Stimulated activated CD8-positive, alpha-beta memory T cell treated with anti-CD3 and anti-CD28 coated beads, Interleukin-2, amount 100 ng/mL, for 1 hour (primary cell): ENCODE measurements at places on chromosomes 4 and X.

DNA sequence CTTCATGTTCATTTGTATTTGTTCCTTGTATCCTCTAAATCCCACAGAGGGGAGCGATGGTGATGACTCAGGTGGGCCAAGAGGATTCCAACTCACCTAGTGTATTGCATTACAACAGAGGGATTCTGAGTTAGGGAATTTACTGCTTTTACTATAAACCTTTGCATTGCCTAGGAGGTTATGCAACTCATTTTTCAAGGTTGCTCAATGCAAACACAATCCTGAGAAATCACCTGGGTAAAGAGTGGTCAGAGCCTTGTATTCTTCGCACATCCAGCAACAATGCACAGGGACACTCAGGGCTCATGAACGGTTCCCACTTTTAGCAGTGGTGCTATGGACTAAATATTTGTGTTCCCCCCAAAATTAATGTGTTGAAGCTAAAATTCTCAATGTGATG lies 28.6 kb upstream of the LSM6 start:
- DNase-seq, result no peak

DNA sequence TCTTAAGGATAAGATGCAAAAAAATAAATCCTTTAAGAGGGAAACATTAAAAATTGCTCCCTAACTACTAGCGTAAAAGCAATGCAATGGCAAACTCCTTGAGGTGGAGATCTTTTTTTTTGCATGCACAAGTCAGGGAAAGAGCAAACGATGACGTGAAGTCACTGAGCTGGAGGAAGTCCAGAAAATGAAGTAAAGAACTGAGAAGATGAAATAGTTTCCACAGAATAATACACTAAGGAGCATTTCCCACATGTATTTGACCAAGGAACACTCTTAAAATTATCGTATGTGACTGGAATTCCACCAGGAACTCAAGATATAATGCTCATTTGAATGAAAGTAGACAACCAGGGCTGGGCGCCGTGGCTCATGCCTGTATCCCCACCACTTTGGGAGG lies 21.0 kb upstream of the DOCK11 start:
- no peak for DNase-seq

DNA sequence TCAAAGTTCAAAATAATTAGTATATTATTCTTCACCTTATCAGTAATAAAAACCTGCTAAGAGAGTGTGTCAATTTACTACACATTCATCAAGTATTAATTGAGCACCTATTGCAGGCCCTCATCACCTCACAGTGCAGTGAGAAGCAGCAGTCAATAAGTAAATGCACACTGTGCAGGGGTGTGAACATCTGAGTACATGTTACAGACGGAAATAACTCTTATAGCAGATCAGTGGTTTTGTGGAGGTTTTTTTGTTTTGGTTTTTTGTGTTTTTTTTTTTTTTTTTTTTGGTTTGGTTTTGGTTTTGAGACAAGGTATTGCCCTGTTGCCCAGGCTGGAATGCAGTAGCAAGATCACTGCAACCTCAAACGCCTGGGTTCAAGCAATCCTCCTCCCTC lies 20.3 kb downstream of the KLF3 start:
- no peak for DNase-seq

- no peak for DNase-seq
These were observed 374.9 kb upstream of the TECRL start for GRCh38 chr4:64784125-64784524.

- no peak for DNase-seq
These were observed 17.1 kb upstream of the PAGE2B start for GRCh38 chrX:55057675-55058249.

DNA sequence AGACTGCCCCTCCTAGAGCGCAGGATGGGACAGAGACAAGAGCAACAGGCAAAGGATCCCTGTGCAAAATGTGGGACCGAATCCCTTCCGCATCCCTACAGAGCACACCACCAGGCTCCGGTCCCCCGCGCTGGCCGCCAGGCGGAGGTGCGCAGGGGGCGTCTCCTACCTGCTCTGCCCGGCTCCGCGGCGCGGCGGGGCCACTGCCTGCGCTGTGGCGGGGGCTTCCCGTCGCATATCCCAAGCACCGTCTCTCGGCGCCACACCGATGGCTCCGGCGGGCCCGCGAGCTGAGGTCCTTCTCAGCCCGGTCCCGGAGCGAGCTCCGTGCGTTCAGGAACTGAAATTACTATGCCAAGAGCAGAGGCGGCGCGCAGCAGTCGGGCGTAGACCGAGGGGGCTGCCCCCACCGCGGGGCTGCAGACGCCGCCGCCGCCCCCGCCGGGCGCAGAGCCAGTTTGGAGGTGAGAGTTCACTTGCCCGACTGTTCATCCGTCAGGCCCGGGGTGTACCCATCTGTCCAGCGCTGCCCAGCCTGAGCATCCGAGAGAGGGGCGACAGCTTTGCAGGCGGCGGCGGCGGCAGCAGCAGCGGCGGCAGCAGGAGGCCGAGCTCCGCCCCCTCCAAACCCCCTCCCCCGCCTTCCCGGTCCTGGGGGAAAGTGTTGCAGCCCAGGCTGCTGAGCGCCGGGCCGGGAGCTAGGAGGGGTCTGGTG lies at the start of gene GPRIN3:
Gene GPRIN3, minus strand, starts transcription at position 355 of the 715 bp plus-strand sequence. CDS start 57,690 bp downstream, outside the sequence.
- no peak for DNase-seq

GRCh38 chrX:7247346-7247745 lies 99.4 kb upstream of the PUDP start:
- no peak for DNase-seq

GRCh38 chrX:152220606-152221005 lies 82.2 kb upstream of the MAGEA10 start:
- DNase-seq, result no peak

GRCh38 chr4:38323141-38323641 lies 340.8 kb upstream of the KLF3 start:
- no peak for DNase-seq

DNA sequence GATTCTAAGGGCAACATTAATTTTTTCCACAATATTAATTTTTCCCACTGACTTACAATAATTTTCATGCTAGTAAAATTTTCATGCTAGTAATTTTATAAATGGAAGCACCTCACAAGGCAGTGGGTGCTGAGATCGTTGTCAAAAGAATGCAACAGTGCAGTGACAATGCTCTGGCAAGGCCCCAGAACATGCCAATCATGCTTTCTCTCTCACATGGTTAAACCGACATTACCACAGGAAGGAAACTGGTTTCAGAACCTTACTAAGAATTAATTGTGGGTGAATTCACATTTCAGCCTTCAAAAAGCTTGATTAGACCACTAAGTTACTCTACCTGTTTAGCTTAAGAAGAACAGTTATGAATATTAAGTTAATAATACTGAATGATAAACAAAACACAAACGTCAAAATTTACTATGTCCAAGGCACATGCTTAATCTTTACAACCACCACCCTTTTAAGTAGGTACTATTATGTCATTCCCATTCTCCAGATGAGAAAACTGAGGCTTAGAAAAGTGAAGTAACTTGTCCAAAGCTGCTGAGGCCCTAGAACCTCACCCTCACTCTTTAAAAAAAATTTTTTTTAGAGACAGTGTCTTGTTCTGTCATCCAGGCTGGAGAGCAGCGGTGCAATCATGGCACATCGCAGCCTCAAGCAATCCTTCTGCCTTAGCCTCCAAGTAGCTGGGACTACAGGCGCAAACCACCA lies 10.0 kb upstream of the OPHN1 start:
- no peak for DNase-seq

- DNase-seq, result no peak
These were observed 280.0 kb upstream of the RASGEF1B start for GRCh38 chr4:81751531-81752289.

DNA sequence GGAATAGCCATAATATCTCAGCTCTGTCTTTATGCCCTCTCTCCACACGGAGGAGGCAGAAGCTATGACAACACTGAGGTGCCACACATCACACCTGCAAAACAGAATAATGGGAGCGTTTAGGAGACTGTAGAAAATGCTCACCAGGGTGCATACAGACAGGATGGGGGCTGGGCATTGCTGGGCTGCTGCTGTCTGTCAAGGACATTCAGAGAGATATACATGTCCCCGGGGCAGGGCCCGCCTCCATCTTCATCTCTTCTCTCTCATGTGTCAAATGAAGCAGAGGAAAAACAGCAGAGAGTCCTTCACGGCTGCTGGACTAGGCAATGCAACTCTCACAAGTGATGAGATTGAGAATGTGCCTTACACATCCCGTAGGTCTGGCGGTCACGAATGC lies 65.3 kb upstream of the DHRSX start:
- no peak for DNase-seq

- DNase-seq, result no peak
These were observed 107.0 kb upstream of the OTUD4 start for GRCh38 chr4:145287351-145287750.

DNA sequence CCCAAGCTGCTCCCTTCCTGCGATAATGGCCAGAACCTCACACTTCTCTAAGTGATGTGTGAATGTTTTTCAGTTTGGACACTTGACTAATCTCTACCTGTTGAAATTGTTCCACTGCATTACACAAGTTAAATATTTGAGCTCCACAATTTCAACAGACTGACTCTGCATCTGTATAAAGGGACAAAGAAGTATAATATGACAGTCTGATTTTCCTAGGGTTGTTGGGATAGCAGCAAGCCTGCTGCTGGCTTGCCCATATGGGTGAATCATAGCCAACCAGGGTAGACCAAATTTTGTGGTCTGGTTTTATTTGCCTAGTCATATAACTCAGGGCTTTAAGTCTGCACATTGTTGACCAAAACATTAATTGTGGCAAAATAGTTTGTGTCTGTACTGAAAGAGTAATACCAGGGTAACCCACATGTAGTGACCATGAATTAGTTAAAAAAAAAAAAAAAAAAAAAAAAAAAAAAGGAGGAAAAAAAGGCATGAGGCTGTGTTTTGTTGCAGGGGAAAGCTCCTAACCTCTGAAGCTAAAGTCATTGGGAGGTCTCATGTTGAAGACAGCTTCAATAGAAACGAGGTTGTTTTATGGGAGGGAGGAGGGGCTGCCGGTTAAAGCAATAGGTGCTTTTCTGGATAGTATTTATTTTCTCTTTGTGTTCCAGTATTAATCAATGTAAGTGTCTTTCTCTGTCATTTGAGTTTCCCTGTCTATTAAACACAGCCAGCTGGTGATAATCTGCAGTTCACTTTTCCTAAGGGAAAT lies 534.2 kb downstream of the RAB28 start:
- DNase-seq, result no peak

DNA sequence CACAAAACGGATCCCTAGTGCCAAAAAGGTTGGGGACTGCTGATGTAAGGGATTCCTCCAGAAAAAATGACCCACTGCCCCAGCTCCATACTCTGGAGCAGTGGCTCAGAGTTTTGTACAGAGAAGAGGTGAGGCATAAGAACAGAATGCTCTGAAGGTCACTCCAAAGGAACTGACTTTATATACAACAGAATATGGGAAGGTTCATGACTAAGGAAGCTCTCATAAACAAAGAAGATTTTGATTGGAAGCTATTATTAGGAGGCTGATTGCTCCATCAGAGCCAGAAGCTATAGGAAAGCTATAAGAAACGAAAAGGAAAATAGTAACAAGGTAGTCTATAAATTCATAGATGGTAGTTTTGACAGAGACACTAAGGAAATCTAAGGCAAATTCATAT lies 203.1 kb downstream of the SLC7A11 start:
- no peak for DNase-seq

GRCh38 chrX:44723426-44723825 lies 120.4 kb upstream of the DUSP21 start:
- no peak for DNase-seq

GRCh38 chr4:1368421-1369090 lies 21.5 kb downstream of the UVSSA start:
- no peak for DNase-seq

GRCh38 chr4:168028970-168029597 lies 63.3 kb upstream of the ANXA10 start:
- DNase-seq, result no peak

DNA sequence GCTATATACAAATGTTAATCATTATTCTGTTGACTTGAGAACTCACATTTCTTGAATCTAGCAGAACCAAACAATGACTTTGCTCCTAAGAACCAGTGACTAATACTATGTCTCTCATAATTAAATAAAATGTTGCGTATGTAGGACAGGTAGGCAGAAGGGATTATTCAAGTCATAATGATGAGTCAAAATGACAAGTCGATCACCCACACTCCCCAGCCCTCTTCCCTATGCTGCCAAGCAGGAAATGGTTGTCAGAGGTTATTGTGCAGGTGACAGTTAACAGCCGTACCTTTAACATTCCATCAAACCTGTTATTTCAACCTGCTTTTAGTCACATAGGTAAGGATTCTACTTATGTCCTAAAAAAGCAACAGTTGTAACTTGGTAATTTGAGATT lies 22.0 kb upstream of the STK26 start:
- DNase-seq, result no peak

DNA sequence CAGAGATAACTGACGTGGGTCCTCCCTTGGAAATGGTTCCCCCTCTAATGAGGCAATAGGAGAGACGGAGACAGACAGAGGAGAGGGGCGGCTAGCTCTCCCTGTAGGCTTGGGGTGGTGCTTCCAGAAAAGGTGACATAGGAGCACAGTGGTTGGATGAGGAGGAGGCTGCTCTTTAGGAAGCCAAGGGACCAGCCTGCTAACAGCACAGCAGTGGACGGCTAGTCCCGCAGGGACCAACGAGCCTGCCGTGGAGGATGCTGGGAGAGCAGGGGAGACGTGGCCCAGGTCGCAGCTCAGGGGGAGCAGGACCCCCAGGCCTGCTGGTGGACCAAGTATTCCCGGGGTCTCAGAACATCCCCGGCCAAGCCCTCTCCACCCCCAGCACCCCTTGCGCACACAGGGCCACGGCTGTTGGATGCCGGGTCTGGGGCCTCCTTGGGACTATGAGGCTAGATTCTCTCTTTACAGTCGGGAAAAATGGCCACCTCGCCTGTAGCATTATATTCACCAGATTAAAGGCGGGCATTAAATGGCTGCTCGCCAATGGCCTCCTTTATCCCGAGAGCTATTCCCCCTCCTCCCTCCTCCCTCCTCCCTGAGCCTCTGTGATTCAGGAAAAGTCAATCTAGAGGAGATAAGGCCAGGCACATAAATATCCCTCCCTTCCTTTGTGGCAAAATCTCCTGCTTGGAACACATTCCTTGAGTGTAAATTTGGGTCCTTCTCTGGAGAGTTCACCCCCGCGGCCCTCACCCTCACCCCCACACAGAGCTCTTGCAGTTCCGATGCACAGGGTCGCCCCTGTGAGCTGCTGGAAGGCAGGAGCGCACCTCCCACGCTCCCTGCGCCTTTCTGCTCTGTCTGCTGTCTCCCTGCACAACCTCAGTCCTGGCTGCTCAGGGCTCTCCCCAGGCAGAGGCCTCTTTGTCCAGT lies 30.5 kb upstream of the NSG1 start:
- no peak for DNase-seq
